ENCODE measurements at places on chromosomes 1 and 21.
A peak's percentile ranks its signal among the peaks of the same experiment; 100 is the strongest.

DNA sequence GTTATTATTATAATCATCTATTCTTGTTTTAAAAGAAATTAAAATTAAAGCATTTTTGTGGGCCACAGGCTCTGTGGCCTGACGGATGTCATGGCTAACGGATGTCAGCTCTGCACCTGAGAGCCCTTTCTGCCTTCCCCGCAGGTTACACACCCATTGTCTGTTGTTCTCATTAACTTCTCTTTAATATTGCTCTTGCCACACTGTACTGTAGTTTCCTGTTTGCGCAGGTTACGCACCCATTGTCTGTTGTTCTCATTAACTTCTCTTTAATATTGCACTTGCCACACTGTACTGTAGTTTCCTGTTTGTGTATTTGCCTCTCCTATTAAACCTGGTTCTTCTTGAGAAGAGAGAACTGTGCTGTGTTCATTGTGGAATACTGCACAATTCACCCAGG, 294.4 kb upstream of the PLXNA2 start:
- DNase-seq = no peak

DNA sequence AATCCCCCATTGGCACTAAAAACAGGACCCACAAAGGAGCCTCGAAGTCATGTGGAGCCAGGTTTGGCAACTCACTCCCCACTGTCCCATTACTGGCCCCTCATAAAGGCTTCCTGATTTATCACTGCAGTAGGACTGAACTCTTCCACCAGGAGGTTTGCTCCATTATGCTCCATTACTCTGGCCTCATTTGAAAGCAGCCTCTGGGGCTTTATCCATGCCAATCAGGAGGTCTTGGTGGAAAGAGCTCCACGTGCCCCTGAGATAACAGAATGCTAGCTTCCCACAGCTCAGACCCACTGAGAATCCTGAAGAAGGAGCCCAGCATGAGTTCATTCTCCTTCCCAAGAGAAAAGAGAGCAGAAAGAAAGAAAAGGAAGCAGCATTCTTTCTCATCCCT, 76.4 kb downstream of the HIVEP3 start:
- DNase-seq = no peak

- DNase-seq = no peak
These were observed 28.6 kb downstream of the KRTAP10-1 start for GRCh38 chr21:44511219-44511937.

DNA sequence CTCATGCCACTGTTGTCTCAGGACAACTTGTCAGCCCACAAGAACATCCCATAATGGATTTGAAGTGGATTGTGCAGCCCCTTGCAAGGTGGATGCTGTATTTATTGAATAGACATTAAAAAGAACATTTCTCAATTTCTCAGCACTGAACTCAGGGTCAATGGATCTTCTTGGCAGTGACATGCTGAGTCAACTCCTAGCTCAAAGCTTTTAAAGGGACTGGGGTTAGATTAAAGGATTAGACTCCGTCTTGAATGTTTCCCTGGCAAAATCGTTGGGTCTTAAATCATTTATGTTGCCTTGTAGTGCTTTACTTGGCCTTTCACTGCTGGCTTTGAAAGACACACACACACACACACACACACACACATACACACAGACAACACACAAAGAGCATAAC, 221.6 kb upstream of the PBX1 start:
- DNase-seq = no peak

DNA sequence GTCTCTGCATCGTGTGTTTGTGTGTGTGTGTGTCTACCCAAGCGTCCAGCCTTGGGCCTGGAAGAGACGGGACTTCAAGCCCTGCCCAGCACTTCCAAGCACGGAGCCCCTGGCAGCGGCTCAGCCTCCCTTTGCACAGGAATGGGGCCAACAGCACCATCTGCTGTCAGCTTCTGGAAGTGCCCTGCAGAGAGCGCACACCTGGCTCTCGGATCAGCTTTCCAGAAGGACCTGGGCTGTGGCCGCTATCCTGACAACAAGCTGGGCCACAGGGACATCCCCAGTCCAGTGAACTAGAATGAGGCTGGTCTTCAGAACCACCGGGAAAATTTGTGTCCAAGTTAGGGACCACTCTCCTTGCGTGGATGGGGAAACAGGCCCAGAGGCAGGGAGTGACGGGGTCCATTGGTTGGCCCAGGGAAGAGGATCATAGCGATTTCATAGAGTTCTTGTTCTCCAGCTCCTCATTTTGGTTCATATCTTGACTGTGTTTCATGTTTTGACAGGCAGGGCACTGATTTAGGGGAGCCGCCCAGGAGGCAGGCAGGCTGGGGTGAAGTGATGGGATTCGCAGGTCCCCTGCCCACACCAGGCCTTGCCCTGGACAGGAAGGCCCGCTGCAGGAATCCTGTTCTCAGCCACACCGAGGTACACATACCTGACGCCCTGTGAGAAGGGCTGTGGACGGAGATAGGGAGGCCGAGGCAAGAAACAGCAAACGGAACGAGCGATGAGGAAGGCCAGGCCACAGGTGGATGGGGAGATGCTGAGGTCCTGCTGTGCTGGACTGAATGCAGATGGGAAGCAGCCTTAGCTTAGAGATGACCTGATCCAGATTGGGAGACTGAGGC, 38.4 kb downstream of the TAS1R2 start:
- DNase-seq = peak; percentile 15

DNA sequence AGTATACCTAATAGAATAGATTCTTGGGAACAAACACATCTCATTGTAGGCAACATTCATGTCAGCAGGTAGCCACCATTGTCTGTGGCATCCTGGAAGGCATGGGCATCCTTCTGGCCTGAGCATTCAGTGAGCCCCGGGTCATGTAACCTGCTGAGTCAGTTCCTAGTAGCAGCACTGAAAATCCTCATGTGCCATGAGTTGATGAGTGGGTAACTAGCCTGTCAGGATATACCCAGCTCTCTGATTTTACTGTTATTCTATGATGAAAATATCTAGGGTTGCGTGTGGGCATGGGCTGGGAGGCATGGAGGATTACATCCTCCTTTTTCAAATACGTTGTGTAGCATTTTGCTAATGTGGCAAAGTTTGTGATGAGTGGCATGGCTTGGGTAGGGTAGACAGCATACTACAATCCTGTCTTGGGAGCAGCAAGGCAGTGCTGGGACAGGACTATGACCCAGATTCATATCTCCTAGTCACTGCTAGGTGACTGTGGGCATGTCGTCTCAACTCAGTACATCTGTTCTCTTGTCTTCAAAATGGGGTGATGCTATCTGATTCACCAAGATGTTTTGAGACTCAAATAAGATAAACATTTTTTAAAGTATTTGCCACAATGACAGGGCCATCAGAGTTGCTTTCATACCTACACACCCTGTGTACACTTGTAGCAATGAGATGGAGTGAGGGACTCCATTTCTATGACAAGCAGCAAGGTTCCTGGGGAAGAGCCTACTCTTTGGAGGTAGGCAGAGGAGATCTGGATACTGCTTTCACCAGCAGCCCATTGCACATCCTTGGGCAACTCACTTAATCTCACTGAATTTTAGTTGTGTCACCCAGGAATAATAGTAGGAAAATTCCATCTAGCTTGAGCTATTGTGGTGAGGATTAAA, 62.5 kb downstream of the CD58 start:
- no peak for DNase-seq

GRCh38 chr1:60994369-60994768, 88.0 kb upstream of the NFIA start:
- DNase-seq = no peak

DNA sequence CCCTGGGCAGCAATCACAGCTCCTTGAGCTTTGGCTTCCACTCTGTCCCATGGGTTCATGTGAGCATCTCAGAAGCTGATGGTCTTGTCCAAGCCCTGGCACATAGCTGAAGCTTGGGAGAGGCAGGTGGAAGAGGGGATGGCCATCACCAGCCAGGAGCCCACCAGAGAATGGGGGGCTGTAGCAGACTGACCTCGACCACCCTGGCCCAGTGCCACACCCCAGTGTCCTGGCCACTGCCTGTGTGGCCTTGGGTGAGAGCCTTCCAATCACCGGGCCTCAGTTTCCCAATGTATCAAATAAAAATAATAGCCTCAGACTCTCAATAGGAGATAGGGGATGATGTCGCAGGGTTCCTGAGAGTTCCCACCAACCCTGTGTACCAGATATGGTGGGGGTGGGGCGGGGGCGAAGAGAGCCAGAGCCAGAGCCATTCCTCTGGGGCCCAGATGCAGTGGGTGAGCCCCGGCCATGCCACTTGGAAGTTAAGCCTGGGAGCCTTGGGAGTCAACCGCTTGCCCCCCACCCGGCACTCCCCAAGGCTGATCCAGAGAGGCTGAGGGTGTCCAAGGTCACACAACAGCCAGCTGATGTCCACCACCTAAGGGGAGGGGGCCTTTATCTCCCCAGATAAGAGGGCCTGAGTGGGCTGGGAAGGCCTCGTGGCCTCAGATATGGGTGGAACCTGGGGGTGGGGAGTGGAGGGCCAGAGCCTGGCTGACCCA, 9.3 kb upstream of the EDN2 start:
- no peak for DNase-seq

DNA sequence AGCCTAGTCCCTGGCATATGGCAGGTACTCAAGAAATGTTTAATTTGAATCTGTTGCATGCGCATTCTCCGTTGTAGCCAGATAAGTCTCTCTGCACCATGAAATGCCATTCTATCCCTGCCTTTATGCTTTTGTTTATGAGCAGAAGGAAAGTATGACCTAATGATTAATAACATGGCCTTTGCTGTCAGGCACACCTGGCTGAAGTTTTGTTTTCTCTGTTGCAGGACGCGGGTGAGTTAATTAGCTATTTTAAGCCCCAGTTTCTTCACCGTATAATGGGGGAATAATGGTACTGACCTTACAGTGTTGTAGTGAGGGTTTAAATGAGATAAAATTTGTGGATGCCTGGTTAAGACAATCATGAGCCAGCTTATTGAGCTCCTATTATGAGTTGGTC, 87.7 kb downstream of the ST6GALNAC3 start:
- DNase-seq = no peak

DNA sequence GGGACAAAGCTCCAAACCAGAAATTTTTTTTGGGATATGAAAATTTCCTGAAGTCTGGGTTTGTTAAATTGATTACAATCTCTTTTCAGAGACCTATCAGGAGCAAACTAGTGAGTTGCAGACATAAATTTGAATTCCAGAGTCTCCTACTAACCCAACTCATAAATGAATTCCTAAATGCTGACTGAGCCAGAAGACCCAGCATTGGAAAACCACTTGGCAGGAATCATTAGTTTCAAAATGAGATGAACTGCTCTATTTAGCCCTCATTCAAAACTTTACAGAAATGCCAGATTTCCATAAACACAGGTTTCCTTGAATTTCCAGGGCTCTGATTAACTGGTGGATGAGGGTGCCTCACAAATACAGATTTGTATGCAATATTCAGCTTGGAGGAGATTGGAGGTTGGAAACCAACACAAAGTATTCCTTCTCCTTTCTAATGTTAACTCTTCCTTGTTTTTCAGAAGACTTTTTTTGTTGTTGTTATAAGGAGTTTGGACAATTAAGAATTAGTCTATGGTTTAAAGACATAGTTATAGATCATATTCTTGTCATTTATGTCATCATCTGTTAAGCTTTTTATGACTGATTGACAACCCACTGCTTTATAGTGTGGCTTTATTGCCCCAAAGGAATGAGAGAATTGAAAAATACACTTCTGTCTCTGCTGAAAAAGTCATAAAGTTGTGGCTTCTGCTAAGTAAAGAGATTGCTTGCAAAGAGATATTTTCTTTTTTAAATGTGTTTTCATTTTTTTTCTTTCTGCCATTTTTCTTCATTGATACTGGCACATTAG, 222.8 kb downstream of the HLX start:
- DNase-seq = no peak

GRCh38 chr21:41597811-41598231, 89.9 kb upstream of the TMPRSS2 start:
- no peak for DNase-seq

- DNase-seq = no peak
These were observed 46.4 kb upstream of the NBL1 start for GRCh38 chr1:19597496-19598309.

- DNase-seq = no peak
These were observed 25.5 kb downstream of the ZNF697 start for GRCh38 chr1:119622311-119623192.

DNA sequence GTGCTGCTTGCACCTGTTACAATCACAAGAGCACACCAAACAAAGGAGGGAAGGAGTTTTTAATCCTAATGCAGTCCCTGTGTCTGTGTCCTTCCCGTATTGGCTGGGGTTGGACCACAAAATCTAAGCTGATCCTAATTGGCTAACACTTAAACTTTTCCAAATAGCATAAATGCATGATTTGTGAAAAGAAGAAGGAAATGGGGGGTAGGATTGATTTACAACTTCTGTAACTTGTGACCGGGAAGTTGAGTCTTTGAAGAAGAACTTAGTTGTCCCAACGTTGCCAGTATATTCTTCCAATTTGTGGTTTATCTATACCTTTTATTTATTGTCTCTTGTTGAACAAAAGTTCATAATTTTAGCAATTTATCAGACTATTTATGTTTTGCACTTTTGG, 11.8 kb upstream of the IPP start:
- DNase-seq = no peak

GRCh38 chr1:246372559-246372958, 134.5 kb downstream of the SMYD3 start:
- DNase-seq = no peak

DNA sequence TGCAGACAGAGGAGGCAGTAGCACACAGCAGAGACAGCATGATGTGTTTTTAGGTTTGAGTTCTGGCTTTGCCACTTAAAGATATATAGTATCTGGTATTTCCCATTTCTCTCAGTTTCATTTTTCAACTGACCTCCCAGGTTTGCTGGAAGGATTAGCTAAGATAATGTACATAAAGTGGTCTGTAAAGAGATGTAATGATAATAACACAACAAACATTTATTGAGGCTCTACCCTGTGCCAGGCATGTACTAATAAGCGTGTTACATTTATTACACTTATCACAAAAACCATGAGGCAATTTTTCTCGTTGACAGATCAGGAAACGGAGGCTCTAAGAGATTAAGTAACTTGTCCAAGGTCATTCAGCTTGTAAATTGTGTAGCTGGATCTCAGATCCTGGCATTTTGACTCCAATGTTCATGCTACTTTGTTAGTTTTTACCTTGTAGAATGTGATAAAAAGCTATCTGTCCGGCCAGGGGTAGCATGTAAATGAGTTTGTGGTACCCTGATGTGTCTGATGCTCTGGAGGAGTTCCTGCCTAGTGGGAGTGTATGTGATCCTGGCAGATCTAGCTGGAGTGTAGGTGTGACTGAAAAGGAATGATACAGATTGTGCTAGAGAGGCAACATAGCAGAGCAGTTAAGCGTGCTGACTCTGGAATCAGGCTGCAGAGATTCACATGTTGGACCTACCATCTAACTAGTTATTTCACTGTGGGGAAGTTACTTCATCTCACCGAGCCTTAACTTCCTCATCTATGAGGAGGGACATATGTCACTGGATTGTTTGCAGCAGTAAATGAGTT, 146.6 kb downstream of the VPS13D start:
- no peak for DNase-seq

- DNase-seq = no peak
These were observed 1.0 kb upstream of the SYNJ1 start for GRCh38 chr21:32728848-32729247.

- no peak for DNase-seq
These were observed 357.4 kb downstream of the LMX1A start for GRCh38 chr1:164999146-164999545.
